ENCODE measurements at places on chromosomes 1 and 21.

GRCh38 chr1:246503341-246503740 is 3.7 kb downstream of the SMYD3 start:
- peak; percentile 26 for DNase-seq

GRCh38 chr21:34613679-34614627 is 960 bp downstream of the RCAN1 start:
- peak; percentile 30 for DNase-seq

DNA sequence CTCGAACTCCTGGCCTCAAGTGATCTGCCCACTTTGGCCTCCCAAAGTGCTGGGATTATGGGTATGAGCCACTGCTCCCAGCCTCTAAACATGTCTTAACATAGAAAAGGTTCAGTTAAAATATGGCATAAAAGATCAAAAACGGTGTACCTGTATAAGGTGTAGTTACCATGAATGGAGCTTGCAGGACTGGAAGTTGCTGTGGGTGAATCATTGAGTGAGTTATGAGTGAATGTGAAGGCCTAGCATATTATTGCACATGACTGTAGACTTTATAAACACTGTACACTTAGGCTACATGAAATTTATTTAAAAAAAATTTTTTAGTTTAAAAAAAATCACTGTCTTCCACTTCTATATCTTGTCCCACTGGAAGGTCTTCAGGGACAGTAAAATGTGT is 15.7 kb downstream of the ABCD3 start:
- DNase-seq = no peak

- DNase-seq = no peak
Measured at GRCh38 chr1:10437052-10437451, 6.8 kb downstream of the CENPS start.

DNA sequence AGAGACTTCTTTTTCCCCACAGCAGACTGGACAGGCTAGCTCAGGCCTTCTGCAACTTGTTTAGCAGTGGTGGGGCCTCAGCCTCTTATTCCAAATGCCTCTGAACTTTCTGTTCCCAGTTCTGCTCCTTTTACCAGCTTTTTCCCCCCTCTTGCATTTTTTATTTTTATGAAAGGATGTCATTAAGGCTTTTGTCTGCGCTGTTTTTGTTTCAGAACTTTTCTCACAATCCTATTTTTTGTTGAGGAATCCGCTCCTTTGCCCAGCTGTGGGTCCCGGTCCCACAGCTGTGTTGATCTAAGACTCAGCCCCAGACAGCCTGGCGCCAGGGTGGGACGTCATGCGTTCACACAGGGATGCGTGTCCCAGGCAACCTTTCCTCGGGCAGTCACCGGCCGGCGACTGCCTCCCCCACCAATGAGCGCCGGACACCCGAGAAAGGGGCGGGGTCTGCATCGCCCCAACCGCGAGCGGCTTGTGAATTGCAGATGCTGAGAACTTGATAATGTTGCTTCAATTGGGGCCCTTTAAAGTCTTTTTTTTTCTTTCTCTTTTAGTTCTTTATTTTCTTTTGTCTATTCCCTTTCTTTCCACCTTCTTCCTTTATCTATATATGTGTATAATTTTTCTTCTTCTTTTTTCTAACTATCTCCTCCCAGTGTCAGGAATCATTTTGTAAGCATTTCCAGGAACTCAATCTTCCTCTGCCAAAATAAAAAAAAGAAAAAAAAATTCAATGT is 3.0 kb upstream of the ID3 start:
- DNase-seq = peak; percentile 99

DNA sequence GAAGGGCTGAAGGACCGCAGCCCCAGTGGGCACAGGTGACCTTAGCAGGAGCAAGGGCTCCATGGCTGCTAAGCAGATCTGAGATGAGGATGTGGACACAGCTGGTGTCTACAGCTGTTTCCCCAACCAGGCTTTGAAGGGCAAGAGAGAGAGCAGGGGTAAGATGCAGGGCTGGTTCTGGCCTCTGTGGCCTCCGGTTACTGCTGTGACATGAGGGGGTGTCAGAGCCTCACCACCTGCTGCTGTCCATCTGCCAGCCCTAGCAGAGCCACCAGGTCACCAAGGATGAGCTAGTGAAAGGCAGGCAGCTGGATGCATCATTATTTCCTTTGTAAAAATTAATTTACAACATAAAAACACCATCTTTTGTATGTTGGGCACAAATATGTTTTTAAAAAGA is 33.4 kb downstream of the OBSCN start:
- DNase-seq = no peak

GRCh38 chr1:168893359-168893801 is 164.4 kb upstream of the DPT start:
- DNase-seq = peak; percentile 27

- no peak for DNase-seq
Measured at GRCh38 chr1:89260042-89260441, 12.6 kb downstream of the GBP5 start.

GRCh38 chr1:228016653-228017355 is 10.0 kb downstream of the WNT3A start:
- DNase-seq = no peak

DNA sequence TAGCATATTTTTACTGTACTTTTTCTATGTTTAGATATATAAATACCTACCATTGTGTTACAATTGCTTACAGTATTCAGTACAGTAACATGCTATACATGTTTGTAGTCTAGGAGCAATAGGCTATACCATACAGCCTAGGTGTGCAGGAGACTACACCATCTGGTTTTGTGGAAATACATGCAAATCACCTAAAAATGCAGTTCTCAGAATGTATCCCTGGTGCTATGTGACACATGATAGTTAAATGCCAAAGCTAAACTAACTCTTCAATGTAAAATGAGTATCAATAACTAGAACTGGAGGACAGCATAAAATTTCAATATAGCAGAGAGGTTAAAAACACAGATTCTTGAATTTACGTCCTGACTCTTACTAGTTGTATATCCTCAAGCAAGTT is 14.8 kb downstream of the NUCKS1 start:
- DNase-seq = peak; percentile 10

GRCh38 chr1:93078638-93078985 is 471 bp upstream of the MTF2 start:
- DNase-seq = no peak
